ENCODE measurements at places on chromosomes 3 and 15. TPM values are rescaled to one million over a fixed set of nuclear protein-coding genes. Genes with fewer than 3 reads are reported as not detected.

GRCh38 chr15:39396979-39397615, 183.8 kb upstream of the THBS1 start:
- H3K27me3 ChIP-seq: no peaks in the 10 kb centered on the region
- H3K4me1 ChIP-seq: no peaks in the 10 kb centered on the region
- DNase-seq: no peak
- H3K36me3 ChIP-seq: no peaks in the 10 kb centered on the region
- no peak overlapping the region for H3K4me3 ChIP-seq

- no peaks in the 10 kb centered on the region for H3K4me1 ChIP-seq
- no peak for DNase-seq
- H3K4me3 ChIP-seq: no peak overlapping the region
- no peaks in the 10 kb centered on the region for H3K36me3 ChIP-seq
- H3K27ac ChIP-seq: no peak overlapping the region
- H3K27me3 ChIP-seq: no peaks in the 10 kb centered on the region
These were observed 97.5 kb downstream of the DNAJB8 start for GRCh38 chr3:128369121-128369703.

DNA sequence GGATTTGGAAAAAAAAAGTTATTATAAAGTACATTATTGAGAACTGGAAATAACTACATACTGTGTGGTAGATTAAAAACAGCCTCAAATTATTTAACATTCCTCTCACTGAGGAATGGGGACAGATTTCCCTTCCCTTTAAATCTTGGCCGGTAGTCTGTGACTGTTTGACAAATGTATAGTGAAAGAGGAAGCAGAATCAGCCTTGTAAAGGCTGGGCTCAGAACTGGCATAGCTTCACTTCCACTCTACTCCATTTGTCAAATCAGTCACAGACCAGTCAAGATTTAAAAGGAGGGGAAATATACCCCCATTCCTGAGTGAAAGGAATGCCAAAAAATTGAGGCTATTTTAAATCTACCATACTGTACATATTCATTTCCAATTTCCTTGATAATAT, 18.2 kb upstream of the B4GALT4 start:
- no peaks in the 10 kb centered on the region for H3K27me3 ChIP-seq
- no peak overlapping the region for H3K27ac ChIP-seq
- DNase-seq: no peak
- no peaks in the 10 kb centered on the region for H3K4me1 ChIP-seq

DNA sequence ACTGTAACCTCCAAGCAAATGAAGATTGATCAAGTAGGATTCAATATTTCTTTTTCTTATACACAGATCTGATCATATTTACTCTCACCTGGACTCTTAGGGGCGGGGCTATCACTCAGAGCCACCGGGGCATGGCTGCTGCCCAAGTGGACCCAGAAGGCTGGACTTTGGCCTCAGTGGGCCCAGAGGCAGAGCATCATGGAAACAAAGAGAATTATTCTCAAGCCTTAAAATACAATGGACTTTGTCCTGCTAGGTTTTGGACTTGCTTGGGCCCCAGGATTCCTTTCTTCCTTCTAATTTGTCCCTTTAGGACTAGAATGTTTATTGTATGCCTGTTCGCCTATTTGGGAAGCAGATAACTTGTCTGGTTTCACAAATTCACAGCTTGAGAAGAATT, 85.1 kb downstream of the SUCLG2 start:
- H3K4me1 ChIP-seq: no peaks in the 10 kb centered on the region
- H3K27me3 ChIP-seq: no peaks in the 10 kb centered on the region
- DNase-seq: no peak
- no peaks in the 10 kb centered on the region for H3K36me3 ChIP-seq

DNA sequence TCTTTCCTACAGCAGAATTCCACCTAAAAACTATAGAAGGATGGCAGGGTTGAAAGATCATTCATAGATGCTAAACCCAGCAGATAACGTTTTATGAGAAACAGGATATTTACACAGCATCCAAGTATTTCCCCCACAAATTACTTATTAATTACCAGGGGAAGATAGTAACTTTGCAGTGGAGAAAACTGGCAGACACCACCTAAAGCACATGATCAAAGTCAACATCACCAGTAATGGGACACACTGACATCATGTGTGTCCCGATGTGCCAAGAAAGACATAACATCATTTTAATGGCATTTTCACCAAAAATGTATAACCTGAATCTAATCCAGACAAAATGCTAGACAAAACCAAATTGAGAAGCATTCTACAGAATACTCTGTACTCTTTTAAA, 220.4 kb upstream of the THBS1 start:
- no peak for DNase-seq
- no peak overlapping the region for H3K27ac ChIP-seq
- no peaks in the 10 kb centered on the region for H3K27me3 ChIP-seq
- H3K4me3 ChIP-seq: no peak overlapping the region
- no peaks in the 10 kb centered on the region for H3K36me3 ChIP-seq
- H3K4me1 ChIP-seq: no peaks in the 10 kb centered on the region

DNA sequence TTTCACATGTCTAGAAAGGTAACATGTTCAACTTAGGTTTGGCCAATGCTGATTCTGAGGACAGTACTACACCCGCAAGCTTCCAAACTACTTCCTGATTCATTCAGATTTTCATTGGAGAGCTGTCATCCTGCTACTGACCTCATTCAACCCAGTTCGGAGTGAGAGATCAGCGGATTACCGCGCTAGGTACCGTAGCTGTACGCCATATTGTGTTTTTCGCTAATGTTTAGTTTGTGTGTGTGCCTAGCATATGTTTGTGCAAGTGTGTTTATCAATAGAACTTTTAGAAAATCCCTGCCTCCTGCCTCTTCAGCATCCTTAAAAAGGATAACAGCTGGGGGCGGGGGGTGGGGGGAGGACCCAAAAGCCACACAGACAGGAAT, 1.1 kb downstream of the ZBTB20 start:
- H3K4me3 ChIP-seq: peak overlapping the region; percentile 56
- no peaks in the 10 kb centered on the region for H3K36me3 ChIP-seq
- no peaks in the 10 kb centered on the region for H3K27me3 ChIP-seq
- DNase-seq: peak; percentile 68
- peaks cover 22% of the 10 kb centered on the region for H3K4me1 ChIP-seq

DNA sequence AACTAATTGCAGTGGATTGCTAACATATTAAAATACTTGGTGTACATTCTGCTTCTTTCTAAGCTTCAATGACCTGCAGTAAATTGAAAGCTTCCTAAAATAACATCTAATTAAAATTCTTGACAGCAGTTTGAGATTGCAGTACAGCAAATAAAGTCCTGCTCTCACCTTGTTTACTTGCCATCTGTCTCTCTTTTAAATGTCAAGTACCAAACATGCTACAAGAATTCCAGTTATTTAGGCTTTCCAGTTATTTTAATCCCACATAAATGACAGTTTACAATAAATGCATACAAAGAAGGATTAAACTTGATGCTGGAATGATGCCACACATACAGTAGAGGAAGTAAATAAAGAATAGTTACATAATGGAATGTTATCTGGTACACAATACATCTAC, 33.2 kb downstream of the CBLB start:
- H3K4me1 ChIP-seq: peaks cover 55% of the 10 kb centered on the region
- no peak overlapping the region for H3K27ac ChIP-seq
- DNase-seq: no peak

GRCh38 chr3:71518089-71518488, 65.4 kb downstream of the FOXP1 start:
- no peaks in the 10 kb centered on the region for H3K27me3 ChIP-seq
- DNase-seq: no peak
- no peaks in the 10 kb centered on the region for H3K4me1 ChIP-seq
- no peaks in the 10 kb centered on the region for H3K36me3 ChIP-seq
- no peak overlapping the region for H3K27ac ChIP-seq

GRCh38 chr3:2504912-2505311, 406.2 kb downstream of the CNTN4 start:
- no peak overlapping the region for H3K27ac ChIP-seq
- DNase-seq: no peak

C3orf22 gene
- not detected for total RNA-seq

CASR gene
- total RNA-seq: not detected

CAMP gene
- total RNA-seq: not detected

IMPG2 gene
- 0.20 TPM for total RNA-seq

ECE2 gene
- not detected for total RNA-seq

PRR23B gene
- total RNA-seq: not detected

NBEAL2 gene
- total RNA-seq: 76.2 TPM

CPNE9 gene
- 0.16 TPM for total RNA-seq

GHSR gene
- total RNA-seq: not detected
